Stimulated activated CD4-positive, alpha-beta T cell treated with anti-CD3 and anti-CD28 coated beads, Interleukin-1b, Interleukin-23, amount 100 ng/mL, for 48 hours (primary cell): ENCODE measurements at places on chromosomes 3 and 15.

GRCh38 chr3:11668243-11669235, 24.8 kb upstream of the VGLL4 start:
- no peak for DNase-seq

DNA sequence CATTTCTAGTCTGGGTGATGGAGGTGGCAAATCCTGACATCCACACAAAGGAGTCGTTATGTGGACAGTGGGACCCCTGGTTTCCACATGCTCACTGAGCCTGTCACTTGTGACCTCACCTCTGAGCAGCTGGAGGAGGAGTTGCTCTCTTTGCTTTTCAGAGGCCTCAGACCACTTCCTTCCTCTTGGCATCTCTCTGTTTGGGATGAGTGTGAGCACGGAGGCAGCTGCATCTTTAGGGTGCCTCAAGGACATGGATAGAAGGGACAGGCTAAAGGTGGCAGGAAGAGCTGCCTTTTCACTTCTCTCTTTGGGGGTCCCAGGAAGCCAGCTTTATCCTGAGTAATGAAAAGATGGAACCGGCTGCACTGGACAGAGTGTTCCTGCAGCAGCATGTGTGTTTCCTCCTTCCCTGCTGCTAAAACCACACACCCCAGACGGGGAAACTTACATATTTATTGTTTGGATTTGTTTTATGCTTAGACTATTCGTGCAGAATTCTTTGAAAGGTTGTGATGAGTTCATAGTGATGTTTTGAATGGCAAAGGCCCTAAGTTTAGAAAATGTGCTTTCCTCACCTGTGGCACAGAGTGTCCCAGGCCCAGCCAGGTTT, 31.8 kb downstream of the GPR171 start:
- peak; percentile 41 for DNase-seq

DNA sequence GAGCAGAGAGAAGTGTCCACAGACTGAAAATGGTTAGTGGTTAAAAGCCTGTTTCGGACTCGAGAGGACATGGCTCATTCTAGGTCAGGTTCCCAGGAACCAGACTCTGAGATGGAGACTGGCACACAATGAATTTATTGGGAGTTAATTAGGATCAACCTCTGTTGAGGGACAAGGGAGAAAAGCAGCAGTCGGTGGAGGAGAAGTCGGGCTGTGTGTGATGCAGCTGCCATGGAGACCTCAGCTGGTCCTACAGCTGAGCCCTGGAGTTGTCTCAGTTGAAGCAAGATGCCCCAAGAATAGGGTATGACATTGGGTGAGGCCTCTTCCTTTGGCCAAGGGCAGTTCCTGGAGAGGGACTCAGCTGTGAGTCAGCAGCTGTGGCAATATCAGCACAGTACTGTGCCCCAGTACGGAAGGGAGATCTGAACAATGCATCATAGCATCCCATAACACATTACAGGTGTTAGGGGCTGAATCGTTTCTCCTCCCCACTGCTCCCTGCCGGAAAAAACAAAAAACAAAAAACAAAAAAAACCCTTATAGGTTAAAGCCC, 105.4 kb downstream of the ABHD5 start:
- DNase-seq = no peak

DNA sequence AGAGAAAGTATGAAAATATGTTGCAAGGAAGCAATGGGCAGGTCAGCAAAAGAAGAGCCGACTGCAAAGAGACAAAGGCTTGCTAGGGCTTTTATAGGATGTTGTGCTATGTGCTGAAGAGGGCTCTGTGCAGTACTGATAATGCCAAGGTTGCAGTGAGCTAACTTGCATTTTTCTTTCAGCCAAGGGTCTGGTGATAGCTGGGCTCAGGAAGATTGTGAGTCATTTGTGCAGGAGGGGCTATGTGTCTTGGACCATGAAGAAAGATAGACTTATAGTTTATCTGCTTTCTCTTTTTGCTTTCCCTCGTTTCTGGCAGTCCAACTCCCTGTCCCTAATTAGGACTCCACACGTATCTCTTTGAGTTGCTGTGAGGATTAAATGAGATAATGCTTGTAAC, 64.5 kb upstream of the LRIG1 start:
- DNase-seq = no peak

GRCh38 chr15:29349196-29349595, 79.6 kb upstream of the NSMCE3 start:
- no peak for DNase-seq

DNA sequence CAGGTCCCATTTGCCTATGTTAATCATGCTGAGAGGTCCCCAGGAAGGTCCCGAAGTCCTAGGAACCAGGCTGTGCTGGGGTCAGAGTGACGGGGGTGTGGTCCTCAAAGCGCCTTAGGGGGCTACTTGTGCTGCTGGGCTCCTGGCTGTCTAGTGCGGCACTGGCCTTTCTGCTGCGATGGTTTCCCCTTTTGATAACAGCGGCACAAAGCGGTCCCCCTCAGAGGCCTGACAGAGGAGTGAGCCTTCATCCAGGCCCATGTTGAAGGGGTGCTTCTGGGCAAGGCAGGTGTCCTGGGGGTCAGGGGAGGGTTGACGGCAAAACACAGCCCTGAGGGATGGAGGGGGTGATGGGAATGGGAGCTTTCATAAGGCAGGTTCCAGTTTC, 68.8 kb downstream of the HMCES start:
- no peak for DNase-seq

DNA sequence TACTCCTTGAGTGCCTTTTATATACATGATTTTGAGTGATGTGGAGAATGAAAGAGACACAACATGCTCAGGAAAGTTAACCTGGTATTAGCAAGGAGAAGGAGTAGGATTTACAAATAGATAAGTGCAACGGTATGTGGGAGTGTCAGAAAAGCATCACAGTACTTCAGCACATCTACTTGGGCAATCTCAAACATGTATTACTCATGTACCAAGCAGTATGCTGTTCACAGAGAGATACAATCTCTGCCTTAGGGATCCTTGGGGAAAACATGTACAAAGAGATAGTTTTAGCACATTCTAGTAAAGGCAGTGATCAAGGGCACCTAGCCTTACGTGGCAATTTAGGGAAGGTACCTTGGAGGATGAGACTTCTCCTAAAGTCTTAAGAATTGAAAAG, 146.5 kb downstream of the FILIP1L start:
- DNase-seq = no peak

GRCh38 chr15:72057548-72058091, 60.3 kb downstream of the MYO9A start:
- no peak for DNase-seq

DNA sequence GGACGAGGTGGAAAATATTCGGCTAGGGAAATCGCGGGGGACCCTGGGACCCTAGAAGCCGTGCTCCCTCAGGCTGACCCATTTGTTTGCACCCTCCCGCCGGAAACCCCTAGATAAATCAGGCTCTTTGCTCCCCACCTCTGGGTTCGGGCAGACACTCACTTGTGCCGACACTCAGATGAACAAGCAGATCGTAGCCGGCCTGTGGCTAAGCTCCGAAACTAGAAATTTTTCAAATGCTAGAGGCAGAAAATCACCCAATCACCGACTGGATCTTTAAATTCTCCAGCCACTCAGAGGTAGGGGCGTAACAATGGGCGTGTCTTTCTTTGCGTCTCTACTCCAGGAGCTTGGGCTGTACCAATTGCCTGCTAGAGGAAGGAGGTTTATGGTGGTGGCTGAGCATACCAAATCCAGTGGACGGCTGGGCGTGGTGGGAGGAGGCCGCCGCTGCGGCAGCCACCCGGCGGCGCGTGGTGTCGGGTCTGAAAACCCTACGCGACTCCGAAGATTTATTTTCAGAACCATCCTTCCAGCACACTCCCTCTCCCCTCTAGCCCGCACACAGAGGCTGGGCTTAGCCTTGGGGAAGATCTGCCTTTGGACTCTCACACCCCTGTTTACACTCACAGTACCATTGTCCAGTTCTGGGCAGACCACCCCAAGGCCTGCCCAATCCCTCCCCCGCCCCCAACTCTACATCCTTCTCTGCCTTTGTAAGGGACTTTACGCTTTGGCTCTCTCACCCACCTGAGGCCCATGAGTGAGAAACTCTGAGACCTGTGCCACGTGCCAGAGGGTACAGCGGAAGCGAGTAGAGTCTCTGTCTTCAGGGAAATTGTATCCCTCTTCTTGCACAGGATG, at the start of gene PIF1:
Gene PIF1 (minus strand): TSS at position 217 of the 864 bp plus-strand sequence. CDS start 1,312 bp downstream, outside the sequence.
- DNase-seq = peak; percentile 91

GRCh38 chr15:71687902-71688508, 122.3 kb upstream of the NR2E3 start:
- DNase-seq = no peak

DNA sequence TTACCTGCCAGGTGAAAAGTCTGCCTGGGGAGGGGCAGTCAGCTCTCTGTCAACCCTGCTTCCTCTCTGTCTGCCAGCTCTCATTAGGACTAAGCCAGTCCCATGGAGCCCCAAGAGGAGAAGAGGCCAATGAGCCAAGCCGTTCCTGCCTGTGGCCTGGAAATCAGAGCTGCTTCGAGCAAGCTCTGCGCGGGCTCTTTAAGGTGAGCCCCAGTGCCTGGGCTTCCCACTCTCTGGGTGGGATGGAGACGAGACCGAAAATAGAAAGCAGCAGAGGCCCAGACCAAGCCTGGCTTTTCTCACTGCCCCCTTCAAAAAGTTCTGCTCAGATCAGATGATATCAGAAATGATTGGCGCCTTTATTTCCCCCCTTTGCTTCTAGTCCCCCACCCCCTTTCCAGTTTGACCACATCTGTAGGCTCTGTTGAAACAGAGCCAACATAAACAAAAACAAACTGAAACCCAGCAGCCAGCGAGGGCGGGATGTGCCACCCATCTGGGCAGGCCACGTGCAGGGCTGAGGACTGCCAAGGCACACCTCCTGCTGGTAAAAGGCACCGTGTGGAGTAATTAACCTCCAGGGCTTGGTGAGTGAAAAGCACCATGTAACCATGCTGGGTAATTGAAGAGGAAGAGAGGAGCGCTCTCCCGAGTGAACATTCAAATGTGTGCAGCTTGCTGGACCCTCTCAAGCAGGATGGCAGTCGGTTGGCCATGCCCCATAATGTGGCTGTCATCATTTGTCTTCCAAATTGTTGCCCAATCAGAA, 471.0 kb upstream of the PROK2 start:
- no peak for DNase-seq

- DNase-seq = no peak
Measured at GRCh38 chr3:183279371-183279770, 26.3 kb downstream of the B3GNT5 start.

- DNase-seq = peak; percentile 30
Measured at GRCh38 chr15:65184305-65184867, 756 bp downstream of the CLPX start.

- no peak for DNase-seq
Measured at GRCh38 chr15:76328958-76329357, 7.6 kb upstream of the ISL2 start.

DNA sequence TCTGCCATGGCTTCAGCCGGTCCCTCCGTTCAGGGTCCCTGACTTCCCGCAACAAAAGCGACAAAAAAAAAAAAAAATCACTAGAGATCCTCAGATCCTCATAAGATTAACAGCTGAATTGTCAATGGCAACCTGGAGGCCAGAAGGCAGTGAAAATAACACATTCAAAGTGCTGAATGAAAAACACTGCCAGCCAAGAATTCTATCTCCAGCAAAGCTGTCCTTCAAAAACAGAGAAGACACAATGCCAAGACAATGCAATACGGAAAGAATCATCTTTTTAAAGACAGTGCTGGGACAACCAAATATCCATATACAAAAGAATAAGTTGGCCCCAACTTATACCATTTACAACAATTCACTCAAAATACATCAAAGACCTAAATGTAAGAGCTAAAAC, 21.6 kb downstream of the MTHFS start:
- no peak for DNase-seq

DNA sequence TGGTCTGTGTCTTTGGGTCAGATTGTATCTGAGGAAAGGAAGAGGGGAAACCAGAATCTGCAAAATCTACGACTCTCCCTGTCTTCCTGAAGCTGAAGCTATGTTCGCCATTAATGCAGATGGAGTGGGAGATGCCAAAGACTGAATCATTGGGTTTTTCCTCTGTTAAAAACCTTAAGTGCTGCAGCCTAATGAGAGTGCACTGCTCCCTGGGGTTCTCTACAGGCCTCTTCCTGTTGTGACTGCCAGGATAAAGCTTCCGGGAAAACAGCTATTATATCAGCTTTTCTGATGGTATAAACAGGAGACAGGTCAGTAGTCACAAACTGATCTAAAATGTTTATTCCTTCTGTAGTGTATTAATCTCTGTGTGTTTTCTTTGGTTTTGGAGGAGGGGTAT, 24.0 kb downstream of the RMDN3 start:
- no peak for DNase-seq

- no peak for DNase-seq
Measured at GRCh38 chr3:170876537-170876936, 6.5 kb upstream of the RPL22L1 start.

- DNase-seq = no peak
Measured at GRCh38 chr3:40521254-40521653, 3.5 kb upstream of the ZNF621 start.

- DNase-seq = no peak
Measured at GRCh38 chr3:49123687-49124086, 3.1 kb upstream of the USP19 start.

DNA sequence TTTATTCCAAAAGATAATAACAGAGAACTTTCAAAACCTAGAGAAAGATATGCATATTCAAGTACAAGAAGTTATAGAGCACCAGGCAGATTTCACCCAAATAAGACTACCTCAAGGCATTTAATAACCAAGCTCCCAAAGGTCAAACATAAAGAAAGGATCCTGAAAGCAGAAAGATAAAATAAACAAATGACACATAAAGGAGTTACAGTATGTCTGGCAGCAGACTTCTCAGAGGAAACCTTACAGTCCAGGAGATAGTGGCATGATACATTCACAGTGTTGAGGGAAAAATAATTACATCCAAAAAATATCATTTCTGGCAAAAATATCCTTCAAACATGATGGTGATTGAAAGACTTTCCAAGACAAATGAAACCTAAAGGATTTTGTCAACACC, 185.8 kb upstream of the POU1F1 start:
- no peak for DNase-seq

- no peak for DNase-seq
Measured at GRCh38 chr3:105140899-105141367, 225.8 kb upstream of the ALCAM start.

GRCh38 chr3:188274249-188274915, 120.4 kb downstream of the LPP start:
- DNase-seq = no peak
